Activated T-cell treated with anti-CD3 and anti-CD28 coated beads for 4 hours (primary cell): ENCODE measurements at places on chromosomes 1 and 21.

GRCh38 chr1:195745189-195746010 is 862.8 kb downstream of the KCNT2 start:
- DNase-seq, result no peak

- DNase-seq, result no peak
Observed at GRCh38 chr1:214550013-214550856, 1.2 kb downstream of the PTPN14 start.

DNA sequence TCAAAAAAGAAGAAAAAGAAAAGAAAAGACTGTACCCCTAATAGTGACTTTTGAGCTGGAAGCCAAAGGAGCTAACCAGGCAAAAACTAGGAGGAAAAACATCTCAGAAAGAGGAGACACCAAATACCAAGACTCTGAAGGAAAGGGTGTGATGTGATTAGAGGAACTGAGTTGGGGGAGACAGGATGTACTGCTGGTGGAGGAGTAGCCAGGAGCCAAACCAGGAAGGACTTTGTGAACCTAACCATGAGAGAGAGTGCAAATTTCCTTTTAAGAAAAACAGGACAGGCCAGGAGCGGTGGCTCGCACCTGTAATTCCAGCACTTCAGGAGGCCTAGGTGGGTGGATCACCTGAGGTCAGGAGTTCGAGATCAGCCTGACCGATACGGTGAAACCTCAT is 4.1 kb upstream of the RBP7 start:
- DNase-seq, result no peak

DNA sequence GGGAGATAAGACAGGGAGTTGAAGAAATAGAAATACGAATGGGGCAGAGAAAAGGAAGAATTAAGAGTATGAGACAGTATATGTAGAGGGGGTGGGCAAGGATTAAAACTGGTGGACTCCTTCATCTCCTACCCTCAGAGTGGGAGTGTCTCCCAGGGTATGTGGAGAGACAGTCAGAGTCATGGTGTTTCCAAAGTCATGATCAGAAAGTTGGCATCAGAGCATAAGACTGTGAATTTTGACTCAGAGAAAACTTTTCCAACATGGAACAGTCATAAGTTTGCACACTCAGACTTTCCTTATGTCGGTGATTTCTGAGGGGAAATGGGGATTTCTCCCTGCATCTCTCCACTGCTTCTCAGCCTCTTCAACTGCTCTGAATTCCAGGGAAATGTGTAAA is 2.4 kb downstream of the CD84 start:
- DNase-seq, result no peak

GRCh38 chr21:16117851-16118590 is 388.2 kb downstream of the USP25 start:
- no peak for DNase-seq

- DNase-seq, result no peak
Observed at GRCh38 chr21:45822429-45823099, 159.0 kb upstream of the COL6A1 start.

- no peak for DNase-seq
Observed at GRCh38 chr1:37323486-37324377, 150.6 kb upstream of the ZC3H12A start.

DNA sequence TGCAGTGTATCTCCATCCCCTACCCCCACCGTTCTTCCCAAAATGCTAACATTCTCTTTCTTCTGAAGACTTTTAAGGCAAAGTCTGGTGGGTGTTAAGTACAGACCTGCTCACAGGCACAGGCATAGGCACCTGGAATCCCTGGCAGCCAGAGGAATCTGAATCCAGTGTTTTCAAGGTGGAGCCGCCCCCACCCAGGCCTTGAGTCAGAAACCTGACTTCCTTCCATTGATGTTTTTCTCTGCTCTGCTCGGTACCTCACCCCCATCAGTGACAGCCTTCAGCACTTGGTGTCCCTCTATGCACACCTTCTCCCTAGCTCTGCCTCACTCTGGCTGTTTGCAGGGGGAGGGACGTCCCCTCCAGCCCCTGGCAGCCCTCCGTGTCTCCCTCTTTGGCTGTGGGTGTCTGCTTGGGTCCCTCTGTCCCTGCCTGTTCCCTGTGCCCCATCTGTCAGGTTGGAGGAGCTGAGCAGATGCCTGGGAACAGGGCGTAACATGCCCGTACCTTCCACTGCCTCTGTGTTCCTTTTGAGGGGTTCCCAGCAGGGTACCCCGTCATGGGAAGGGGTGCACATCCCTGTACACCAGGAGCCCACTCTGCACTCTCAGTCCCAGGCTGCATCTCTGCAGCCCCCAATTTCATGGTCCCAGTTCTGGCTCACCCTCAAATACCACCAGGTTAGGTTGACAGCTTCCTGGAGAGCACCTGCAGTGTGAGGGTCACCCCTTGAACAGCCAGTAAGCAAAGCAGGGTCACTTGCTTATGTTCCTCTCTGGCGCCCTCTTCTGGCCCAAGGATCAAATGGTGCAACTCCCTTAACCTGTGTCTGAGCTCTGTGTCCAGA is 6.7 kb downstream of the NCDN start:
- DNase-seq, result peak; percentile 77

GRCh38 chr1:29237852-29238619 is 1.7 kb downstream of the PTPRU start:
- no peak for DNase-seq

DNA sequence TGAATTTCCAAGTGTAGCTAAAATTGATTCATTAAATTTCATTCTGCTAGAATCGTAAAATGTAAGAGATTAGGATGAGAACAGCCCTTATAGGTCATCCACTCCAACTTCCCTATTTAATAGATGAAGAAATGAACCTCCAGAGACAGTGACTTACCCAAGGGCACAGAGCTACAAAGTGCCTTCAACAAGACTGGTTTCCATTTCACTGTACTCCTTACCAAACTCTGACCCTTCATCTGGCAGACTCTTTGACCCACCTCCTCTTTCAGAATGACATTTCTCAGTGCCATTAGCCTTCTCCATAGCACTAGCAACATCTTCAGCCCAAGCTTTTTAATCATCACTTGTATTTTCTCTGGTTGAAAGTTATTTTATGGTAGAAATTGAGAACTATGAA is 161.3 kb downstream of the NEK7 start:
- no peak for DNase-seq

DNA sequence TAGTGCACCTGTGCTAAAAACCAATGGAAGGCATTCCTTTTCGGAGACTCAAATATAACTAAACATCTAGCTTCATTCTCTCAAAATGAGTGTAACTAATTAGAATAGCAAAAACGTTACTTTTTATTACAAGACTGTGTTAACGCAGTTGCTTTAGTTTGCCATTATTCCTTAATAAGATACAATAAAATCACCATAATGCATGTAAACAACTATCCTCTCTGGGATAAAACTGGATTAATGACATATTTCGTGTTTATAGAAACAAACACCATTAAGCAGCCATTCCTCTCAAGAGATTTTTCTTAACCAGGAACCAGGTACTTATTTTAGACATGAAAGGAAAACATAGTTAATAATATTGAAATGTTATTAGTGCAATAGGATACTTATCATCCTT is 512.8 kb upstream of the B3GALT2 start:
- DNase-seq, result no peak

- peak; percentile 22 for DNase-seq
Observed at GRCh38 chr1:160954158-160955104, at the start of gene ITLN2. ITLN2 (minus strand) TSS chr1:160954809; CDS start chr1:160954741, 68 bp downstream.

GRCh38 chr1:54874079-54874830 is 12.7 kb downstream of the DHCR24 start:
- DNase-seq, result no peak

- DNase-seq, result no peak
Observed at GRCh38 chr1:170707959-170708655, 44.2 kb downstream of the PRRX1 start.

DNA sequence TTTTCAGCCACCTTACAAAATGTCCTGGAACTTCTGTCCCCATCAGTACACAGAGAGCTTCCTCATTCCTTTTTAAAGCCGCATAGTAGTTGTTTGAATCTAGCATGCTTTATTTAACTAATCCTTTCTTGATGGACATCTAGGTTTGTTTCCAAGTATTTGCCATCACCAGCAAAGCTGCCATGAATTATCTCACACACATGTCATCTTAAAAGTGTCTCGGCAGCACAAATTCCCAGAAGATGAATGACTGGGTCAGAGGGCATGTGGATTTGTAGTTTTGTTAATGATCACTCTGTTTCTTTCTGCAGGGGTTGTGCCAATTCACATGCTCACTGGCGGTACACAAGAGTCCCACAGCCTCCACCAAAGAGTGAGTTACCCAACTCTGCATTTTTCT is 68.3 kb downstream of the CLIC6 start:
- no peak for DNase-seq

DNA sequence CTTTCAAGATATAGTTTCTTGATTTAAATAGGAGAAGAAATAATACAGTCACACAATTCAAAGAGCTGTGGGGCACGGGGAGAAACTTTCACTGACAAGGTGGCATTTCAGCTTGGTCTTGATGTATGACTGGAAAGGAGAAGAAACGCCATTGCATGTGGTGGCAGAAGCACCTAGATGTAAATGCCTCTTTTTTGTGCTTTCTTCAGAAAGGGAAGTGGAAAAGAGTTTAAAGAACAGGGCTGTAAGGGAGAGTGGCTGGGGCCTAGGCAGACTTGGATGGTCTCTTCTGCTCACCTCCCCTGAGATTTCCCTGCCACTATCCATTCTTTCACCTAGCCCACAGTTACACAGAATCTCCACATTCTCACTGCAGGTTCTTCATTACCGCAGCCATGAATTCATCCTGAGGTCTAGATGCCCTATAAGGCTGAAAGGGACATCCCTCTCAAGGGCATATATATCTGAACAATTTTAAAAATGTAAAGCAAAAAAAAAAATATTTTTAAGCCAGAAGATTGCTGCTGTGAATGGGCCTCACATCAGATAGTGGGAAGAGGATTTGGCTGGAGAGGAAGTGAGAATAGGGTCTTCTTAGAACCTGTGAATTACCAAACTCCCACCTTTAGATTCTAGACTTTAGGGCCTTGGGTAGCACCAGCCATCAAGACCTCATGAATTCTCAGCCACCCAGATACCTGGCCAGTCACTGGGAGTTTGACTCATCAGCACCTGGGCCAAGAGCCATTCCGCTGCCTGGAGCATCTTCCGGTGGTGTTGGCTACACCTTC is 23.4 kb downstream of the CACNA1E start:
- no peak for DNase-seq
